Thoracic aorta (tissue), 2 donors: ENCODE measurements at places on chromosomes 3 and 15. TPM values are rescaled to one million over a fixed set of nuclear protein-coding genes. Genes with fewer than 3 reads are reported as not detected.

Gene HHLA2
- not detected for total RNA-seq

Gene REC114
- total RNA-seq, result not detected

Gene GMPPB
- total RNA-seq, result 30.5 TPM

Gene CGNL1
- total RNA-seq, result 11.8 TPM

Gene WDR93
- total RNA-seq, result not detected

GRCh38 chr3:13217253-13217652 lies 144.0 kb upstream of the IQSEC1 start:
- no peak for DNase-seq

GRCh38 chr3:181956122-181956521 lies 244.4 kb downstream of the SOX2 start:
- DNase-seq, result no peak

- no peak for DNase-seq
Observed at GRCh38 chr3:111739311-111739911, 119.7 kb upstream of the PHLDB2 start.

- DNase-seq, result no peak
Observed at GRCh38 chr15:67146875-67147381, 81.5 kb downstream of the SMAD3 start.

DNA sequence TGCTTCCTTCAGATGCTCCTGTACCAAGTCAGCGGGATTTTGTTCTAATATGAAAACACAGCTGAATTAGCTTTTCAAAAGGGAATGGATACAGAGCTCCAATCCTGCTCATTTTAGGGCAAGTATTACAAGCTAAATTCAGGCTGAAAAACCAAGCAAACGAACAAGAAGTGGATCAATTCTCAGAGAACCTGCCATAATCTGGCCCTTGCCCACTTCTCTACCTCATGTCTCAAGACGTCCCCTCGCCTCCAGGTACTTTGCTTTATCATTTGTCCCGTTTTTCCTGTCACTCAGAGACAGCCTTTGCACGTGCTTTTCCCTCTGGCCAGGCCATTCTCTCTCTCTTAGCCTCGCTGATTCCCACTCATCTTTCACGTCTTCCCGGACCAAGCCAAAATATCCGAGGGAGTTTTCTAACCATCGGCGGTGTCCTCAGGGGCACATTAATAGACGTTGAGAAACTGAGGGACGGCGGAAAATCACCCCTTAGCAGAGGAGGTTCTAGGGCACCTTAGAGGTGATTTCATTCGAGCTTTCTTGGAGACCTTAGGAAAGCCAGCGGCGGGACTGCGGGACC lies 654 bp downstream of the SUSD5 start:
- DNase-seq, result no peak

- no peak for DNase-seq
Observed at GRCh38 chr3:172340583-172340982, 107.7 kb downstream of the GHSR start.

DNA sequence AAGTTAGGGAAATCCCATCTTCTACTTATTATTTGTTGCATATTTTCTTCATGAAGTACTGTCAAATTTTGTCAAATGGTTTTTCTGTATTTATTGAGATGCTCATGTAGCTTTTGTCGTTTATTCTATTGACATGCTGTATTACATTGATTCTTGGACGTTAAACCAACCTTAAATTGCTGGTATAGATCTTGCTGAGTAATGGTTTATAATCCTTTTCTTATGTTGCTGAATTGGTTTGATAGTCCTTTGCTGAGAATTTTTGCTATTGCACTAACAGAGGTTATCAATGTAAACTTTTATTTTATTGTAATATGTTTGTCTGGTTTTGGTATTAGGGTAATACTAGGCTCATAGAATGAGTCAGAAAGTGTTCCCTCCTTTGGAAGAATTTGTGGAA lies 54.3 kb upstream of the COL6A5 start:
- DNase-seq, result no peak

DNA sequence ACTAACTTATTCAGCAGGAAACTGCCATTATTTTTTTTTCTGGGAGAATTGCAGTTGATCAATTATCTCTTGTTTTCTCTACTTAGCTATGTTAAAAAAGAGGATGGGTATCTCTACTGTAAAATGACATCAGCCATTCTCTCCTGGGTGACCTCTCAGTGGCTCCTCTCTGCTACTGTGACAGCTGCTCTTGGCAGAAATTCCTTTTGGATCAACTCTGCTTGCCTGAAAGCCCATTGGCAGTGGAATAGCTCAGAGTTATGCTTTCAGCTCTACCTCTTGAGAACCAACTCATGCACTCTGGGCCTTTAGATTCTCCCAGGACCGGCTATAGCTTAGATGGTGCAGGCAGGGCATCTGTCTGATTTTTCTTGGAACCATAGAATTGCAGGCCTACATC lies 99.9 kb upstream of the GAP43 start:
- DNase-seq, result no peak

GRCh38 chr15:94666553-94666952 lies 435.2 kb downstream of the MCTP2 start:
- no peak for DNase-seq

DNA sequence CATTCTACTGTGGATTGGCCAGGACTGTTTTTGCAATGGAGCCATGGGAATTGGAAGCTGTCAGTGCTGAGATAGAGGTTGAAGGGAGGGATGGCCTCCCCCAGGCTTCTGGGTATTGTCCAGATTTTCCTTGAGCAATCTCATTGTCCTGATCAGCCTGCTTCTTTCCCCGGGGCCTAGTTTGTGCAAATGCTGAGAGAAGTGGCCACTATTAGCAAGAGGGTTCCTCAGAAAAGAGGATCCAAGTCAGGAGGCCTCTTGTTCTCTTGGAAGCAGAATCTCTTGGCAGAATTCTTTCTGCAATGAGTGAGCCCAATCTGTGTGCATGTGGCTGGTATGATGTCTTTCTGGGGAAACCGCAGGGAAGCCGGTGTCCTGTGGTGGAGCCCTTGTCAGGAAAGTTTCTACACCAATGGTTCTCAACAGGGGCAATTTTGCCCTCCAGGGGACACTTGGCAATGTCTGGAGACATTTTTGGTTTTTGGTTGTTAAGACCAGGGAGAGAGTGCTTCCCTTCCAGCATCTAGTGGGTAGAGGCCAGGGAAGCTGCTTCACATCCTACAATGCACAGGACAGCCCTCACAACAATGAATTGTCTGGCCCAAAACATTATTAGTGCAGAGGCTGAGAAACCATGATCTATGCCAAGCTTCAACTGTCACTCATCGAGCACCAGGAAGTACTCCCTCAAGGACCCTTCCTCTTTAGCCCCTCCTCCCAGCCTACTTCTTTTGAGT lies 2.0 kb downstream of the LIPC start:
- DNase-seq, result no peak
